ENCODE measurements at places on chromosomes 3 and 15.
A peak's percentile ranks its signal among the peaks of the same experiment; 100 is the strongest.

DNA sequence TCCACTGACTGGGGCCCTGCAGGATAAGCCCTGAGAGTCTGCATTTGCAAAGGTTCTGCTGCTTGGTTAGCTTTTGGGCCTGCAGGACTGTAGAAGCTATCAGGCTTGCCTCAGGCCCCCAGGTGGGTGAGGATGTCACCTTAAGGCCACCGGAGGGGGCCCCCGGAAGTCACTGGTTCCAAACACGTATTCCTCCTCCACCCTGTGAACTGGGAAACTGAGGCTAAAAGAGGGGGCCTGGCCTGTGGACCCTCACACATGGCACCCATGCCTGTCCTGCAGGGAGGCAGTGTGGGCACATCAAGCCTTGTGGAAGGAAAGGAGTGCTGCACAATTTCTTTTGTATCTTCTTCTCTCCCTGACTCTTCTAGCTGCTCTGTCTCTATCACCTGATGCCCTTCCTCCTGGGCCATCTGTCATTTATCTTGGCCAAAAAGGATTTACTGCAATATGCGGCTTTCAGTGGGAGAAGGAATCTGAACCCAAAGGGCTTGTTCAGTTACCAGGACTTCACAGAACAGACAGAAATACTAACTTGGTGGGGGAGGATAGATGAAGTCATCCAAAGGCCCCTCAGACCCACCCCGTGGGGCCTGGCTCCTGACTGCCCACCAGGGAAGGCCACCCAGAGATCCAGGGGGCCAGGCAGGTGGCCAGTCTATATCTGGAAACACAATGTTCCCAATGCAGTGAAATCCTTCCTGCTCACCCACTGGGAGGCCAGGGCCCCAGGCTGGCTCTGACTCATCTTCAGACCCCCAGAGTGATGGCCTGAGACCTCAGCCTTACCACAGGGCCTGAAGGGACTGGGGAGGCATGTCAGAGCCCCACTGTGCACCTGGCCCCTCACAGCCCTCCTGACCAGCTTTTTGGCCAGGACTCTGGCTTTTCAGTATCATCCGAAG, 18.3 kb downstream of the UBAP1L start:
- no peak for DNase-seq

DNA sequence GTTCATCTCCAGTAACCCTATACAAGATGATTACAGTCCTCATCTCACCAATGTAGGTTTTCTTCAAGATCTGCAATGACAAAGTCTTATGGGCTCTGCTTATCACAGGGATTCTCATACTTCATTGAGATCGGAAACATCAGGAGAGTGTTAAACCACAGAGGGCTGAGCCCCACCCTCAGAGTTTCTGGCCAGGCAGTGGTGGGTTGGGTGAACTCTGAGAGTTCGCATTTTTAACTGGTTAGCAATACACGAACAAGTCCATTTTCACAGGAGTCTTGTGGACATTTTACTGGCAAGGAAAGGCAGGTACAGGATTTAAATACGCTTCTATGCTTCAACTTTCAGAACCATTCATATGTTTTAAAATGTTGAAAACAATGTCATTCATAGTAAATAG, 366.7 kb upstream of the ROBO2 start:
- no peak for DNase-seq

DNA sequence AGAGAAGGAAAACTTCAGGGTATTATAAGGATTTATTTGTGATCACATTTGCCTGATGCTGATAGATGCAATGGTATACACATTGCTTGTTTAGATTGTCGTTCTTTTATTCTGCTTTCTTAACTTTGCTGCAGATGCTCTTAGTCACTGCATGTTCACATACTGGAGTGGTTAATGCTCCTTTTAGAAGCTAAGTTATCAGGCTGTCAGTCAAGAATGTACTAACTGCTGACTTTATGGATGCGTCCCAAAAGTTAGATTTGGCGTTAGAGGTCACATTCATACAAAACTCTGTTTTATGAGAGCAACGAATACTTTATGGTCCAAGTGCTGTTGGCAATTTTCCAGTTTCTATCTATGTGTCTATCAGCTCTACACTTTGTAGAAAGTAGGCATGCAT, 160.7 kb downstream of the BBX start:
- DNase-seq, result no peak

DNA sequence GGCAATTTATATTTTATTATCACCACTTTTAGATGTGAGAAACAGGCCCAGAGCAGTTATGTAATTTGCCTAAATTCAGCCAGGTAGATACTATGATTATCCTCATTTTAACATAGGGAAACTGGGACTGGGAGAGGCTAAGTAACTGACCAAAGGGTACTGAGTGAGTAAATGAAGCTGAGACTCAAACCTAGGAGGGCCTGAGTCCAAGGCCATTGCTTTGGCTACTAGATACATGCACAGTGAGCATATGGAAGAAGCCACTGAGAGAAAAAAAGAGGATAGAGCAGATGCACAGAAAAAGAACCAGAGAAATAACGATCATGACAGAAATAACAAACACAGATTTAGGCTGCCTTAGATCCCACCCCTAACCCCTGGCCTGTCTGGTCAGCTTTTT, 33.6 kb downstream of the USF3 start:
- DNase-seq, result no peak

DNA sequence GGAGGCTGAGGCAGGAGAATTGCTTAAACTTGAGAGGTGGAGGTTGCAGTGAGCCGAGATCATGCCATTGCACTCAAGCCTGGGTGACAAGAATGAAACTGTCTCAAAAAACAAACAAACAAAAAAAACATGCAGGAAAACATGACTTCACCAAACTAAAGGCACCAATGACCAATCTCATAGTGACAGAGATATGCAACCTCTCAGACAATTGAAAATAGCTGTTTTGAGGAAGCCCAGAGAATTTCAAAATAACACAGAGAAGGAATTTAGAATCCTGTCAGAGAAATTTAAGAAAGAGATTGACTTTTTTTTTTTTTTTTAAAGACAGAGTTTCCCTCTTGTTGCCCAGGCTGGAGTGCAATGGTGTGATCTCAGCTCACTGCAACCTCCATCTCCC, 26.1 kb downstream of the NCBP2 start:
- DNase-seq, result no peak

DNA sequence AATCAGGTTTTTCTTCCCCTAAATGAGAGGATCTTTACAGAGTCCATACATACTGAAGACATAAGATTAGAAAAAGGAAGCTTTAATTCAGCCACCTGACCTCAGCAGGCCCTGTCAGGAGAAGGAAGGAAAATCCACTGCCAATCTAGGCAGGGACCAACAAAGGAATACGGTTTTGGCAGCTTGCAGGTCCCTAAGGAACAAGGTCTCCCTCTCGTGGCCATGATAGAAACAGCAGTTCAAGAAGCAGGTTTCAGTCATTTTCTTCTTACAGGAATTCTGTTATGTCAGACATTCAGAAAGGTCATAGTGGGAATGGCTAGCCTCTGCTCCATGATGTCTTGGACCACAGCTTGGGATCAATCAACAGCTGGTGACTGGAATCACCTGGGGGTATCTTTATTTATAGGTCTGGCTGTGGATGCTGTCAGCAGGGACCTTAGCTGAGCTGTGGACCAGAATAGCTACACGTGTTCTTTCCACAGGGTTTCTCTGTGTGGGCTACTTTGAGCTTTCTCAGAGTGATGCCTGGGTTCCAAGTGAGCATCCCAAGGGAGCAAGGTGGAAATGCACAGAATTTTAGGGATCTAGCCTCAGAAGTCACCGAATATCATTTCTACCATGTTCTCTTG, 9.4 kb upstream of the CMSS1 start:
- DNase-seq, result peak; percentile 62

- DNase-seq, result no peak
These were observed 231.5 kb upstream of the FEZF2 start for GRCh38 chr3:62604751-62605351.

DNA sequence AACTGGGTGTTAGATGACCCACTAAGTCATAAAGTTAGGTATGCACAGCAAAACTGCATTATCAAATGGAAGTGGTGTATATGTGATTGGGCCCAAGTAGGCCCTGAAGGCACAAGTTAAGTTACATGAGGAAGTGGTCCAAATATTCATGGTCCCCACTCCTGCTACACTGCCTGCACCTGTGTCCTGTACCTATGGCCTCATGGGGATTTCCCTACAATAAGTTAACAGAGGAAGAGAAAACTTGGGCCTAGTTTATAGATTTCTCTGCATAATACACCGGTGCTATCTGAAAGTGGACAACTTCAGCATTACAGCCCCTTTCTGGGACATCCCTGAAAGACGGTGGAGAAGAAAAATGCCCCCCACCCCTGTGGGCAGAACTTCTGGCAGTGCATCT, 41.5 kb downstream of the STRIT1 start:
- no peak for DNase-seq

- DNase-seq, result no peak
These were observed 193.3 kb downstream of the ADAMTS9 start for GRCh38 chr3:64494526-64494925.

GRCh38 chr15:77179541-77179998, 108.7 kb upstream of the TSPAN3 start:
- no peak for DNase-seq

DNA sequence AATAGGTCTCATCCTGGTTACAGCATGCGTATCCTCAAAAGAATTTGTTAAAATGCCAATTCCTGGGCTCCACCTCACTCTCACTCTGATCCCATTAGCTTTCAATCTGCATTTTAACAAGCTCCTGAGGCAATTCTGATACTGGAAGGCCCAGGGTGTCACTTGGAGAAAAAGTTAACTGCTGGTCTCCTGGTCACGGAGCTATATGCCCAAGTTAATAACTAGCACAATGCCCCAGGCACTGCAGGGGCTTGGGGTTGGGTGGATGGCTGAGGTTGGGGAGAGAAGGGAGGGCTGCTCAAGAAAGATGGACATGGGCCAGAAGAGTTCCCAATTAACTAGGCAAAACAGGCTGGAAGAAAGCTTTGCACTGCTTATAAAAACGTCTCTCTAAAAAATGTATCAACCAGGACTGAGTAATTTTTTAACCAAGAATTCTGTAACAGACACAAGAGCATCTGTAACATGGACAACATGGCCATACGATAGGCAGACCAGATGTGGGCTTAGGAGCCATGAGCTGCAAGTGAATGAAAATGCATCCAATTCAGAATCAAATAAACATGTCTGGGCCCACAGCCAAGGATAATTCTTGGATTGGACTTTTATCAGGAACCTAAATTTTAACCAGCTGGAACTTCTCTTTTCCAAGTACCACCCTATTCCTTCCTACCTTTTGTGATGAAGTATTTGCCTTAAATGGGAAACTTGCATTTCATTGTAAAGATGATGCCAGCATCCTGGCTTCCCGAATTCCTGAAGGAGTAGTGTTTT, 4.2 kb downstream of the IL17RD start:
- DNase-seq, result no peak

DNA sequence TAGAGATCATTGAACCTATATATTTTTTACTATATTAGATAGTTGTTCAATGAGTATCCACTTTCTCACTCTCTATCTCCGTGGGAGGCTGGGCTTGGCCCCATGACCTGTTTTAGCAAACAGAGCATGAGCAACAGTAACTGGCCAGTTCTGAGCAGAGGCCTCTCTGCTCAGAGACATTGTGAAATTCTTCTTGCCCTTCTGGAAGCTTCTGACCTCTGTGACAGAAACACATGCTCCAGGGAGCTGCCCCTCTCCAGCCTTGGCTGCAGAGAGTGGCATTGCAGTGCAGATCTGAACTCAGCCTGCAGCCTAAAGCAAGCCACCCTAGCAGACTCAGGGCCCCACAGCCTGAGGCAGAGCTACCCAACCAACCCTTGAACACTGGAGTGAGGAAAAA, 20.5 kb downstream of the FAM240A start:
- DNase-seq, result no peak

DNA sequence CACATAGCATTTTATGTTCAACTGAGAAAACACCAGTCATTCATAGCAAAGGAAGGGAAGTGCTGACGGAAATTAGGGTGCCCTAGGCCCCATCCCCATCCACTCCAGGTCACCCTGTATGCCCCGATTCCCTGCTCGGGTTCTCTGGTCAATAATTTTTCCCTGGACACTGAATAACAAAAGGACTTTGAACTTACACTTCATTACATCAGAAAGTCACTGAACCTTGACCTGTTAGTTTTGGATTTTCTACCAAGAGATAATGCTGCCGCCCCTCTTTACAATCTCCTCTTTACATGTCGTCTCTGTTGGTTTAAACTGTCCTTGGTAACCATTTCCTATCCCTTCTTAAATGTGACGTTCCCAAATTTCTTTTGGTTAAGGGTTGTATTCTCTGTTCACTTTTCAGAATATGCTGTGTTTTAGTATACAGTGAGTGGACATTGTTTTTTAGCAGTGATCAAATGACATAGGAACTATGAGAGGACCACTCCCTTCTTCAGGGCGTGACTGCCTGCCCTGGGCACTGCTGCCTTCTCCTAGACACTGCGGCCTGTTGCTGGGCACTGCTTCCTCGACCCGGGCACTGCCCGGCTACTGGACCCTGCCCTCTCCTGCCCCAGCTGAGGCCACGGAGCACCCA, 13.6 kb upstream of the AHSG start:
- no peak for DNase-seq

DNA sequence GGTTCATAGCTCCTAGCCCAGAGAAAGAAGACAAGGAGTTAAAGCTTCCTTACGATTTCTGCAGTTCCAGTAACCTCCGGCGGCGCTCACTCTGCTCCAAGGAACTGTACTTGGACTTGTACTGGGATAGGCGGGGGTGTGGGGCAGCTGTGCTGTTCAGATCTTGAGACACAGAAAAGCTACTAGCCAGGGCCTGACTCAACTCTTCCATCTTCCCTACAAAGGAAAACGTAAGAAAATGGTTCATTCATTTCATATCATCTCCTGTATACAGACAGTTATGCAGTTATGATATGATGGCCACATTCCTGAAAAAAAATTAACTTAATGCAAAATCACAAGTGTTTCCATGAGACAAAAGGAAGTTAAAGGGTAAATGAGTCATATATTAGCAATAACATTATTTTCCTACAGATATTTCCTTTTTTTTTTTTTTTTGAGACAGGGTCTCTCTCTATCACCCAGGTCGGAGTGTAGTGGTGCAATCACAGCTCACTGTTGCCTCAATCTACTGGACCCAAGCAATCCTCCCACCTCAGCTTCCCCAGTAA, 4.6 kb downstream of the SNUPN start:
- peak; percentile 35 for DNase-seq

GRCh38 chr15:44570361-44570760, 33.4 kb downstream of the EIF3J start:
- no peak for DNase-seq

GRCh38 chr3:153958635-153959595, 162.3 kb upstream of the ARHGEF26 start:
- no peak for DNase-seq

DNA sequence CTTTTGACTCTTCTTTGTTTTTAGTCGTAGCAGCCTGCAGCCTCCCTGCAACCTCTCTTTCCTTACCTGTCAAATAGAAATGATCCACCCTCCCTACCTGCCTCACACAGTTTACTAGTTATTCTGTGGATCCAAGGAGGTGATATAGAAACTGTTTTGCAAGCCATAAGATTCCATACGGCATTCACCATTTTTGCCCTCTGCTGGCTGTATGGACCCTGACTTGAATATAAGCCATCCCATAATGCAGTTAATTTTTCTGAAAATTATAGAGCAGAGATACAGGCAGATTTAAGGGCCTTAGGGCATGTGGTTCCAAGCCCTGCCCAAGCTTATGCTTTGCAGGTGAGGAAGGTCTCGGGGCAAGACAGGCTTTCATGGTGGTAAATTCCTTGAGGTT, 63.8 kb downstream of the CPN2 start:
- no peak for DNase-seq

GRCh38 chr15:79168922-79169456, 78.4 kb upstream of the RASGRF1 start:
- DNase-seq, result no peak

All from AML-193 (cell line).